Ovary (tissue), 10 donors: ENCODE measurements at places on chromosomes 1 and 21.

DNA sequence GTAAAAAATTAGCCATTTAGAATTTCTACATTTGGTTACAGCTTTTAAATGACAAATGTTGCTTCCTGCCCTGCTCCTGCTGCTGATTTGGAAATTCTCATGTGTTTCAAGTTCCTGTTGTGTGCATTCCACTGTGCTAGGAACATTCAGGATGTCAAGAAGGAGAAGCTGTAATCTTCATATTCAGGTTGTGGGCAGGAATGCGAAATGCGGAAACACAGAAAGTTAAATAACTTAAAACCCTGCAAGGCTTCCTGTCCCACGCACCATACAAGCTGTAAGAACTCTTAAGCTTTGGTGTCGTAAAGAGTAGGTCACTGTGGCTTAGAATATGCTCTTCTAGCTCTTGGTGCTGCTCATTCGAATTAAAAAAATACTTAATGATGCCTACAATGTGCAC is 52.6 kb downstream of the S100B start:
- DNase-seq: no peak

DNA sequence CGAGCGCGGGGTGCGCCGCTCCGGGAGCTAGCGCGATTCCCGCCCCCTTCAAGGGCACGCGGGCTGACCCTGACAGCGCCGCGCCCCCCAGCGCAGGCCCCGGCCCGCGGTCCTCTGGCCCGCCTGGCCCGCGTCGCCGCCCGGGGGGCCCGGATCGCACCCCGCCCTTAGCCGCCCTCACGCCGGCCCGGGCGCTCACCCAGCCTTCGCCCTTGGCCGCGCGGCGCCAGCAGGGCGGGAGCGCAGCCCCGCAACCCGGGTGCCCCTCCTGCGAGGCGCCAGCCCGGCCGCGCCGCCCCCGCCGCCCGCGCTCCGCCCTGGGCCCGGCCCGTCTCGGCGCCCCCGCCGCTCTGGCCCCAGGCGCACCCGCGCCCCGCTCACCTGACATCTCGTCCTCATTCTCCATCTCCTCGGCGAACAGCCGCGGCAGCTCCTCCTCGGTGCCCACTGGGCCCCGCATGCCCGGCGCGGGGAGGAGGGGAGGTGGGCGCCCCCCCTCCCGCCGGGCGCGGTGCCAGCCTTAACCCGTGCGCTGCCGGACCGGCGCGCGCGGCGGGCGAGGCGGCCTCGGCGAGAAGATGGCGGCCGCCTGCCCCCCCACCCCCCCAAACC is 451 bp downstream of the CHD5 start:
- DNase-seq: no peak

- no peak for DNase-seq
Observed at GRCh38 chr1:178371235-178371634, 125.5 kb downstream of the CLEC20A start.

- DNase-seq: no peak
Observed at GRCh38 chr1:112807999-112808398, 92.9 kb upstream of the PPM1J start.

- no peak for DNase-seq
Observed at GRCh38 chr1:159228554-159228953, 23.9 kb downstream of the ACKR1 start.
